Kidney glomerular epithelial cell (primary cell): ENCODE measurements at places on chromosomes 7 and 10.
A peak's percentile ranks its signal among the peaks of the same experiment; 100 is the strongest.

DNA sequence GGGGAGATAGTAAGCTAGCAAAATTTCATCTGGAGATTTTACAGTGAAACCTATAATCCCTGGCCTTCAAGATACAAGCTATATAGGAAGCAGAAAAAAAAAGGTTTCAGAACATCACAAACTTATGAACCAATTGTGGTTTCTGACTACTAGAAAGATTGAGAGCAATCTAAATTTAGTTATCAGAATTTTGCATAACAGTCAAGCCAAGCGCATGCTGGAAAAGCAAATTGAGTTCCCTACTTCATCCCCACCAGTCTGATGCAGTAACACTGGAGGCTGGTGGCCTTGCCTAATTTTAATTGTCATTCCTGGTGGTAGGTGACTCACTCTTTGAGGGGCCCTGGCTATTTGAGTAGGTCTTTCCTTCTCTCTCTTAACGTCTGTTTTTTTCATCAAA is 46.3 kb upstream of the ELMO1 start:
- DNase-seq = no peak

- DNase-seq = no peak
Observed at GRCh38 chr7:69429911-69430383, 168.3 kb upstream of the AUTS2 start.

- no peak for DNase-seq
Observed at GRCh38 chr10:128811511-128811910, 655.5 kb upstream of the MGMT start.

GRCh38 chr7:144826208-144826607 is 9.6 kb downstream of the TPK1 start:
- peak; percentile 50 for DNase-seq

- DNase-seq = no peak
Observed at GRCh38 chr7:150979713-150980390, 1.7 kb upstream of the KCNH2 start.

- DNase-seq = no peak
Observed at GRCh38 chr7:78368771-78369170, 570.2 kb downstream of the PHTF2 start.

DNA sequence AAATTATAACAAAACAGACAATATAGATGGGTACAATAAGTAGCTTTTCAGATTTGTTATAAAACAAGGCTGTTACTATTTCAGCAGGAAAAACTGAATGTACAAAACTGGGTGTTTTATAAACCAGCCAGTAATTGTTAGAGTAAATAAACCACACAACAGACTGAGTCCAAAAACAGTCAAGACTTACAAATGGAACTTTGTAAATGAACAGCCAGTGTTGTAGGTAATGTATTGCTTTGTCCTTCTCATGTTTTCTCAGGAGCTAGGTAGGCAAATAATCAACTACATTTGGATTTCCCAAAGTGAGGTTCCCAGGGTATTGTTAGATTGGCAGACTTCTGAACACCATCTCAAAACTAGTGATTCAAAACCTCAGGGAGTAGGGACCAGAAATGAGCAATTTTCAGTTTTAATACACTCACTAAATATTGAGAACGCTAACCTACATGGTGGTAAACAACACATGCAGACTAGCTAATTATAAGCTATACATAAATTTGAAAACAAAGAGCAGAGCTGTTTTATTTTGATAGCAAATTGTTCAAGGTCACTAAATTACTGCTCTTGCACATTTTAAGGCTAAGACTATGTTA is 36.2 kb downstream of the HERPUD2 start:
- DNase-seq = no peak

DNA sequence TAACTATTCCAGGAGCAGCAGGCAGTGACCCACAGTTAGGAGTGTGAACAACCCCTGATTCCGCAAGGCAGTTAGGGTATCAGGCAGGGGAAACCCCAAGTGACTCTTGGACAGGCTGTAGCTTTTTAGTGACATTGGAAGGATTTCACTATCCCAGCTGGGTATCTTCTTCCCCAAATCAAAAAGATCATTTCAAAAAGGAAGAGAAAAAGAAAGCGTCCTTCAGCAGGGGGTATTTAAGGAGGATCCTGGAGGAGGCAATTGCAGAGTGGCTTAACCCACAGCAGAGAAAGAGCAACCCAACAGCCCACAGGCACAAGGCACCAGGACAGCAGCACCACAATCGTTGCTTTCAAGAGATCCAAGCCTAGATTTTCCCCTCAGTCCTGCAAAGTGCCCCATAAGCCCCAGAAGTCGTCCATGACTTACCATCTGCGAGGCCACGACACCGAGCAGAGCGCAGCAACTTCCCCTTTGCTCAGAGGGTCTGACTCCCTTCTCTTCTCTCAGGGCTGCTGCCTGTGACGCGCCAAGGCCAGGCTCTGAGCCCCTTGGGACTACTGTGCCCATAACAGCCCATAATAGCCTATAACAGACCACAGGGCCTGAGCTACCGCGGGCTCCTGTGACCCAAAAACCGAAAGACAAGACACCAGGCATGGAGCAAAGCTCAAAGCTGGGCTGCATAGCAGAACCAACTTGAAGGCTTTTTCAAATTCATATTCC is 19.8 kb downstream of the PIK3AP1 start:
- DNase-seq = no peak

DNA sequence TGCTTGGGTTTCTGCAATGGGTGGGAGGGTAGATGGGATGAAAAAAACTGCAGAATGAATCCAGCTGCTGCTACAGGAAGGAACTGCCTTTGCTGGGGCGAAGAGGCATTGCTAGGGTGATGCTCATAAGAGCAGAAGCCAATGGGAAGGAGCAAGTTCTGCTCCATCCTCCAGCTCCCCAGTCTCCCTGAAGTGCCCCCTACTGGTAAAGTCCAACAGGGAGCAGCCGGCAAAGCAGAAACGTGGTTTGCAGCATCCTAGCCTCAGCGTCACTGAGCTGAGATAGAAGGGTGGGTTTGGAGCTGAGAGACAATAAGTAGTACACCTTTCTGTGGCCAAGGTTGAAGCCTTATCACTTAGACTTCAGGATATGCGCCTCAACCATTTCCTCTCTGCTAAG is 220.5 kb downstream of the CCSER2 start:
- DNase-seq = no peak

- DNase-seq = peak; percentile 19
Observed at GRCh38 chr10:69413221-69413865, 3.4 kb downstream of the TACR2 start.
